ENCODE measurements at places on chromosomes 3 and 15.
A peak's percentile ranks its signal among the peaks of the same experiment; 100 is the strongest.

GRCh38 chr15:80076321-80077318, 17.1 kb downstream of the ZFAND6 start:
- no peak for DNase-seq

GRCh38 chr3:138124706-138125355, 7.4 kb downstream of the A4GNT start:
- DNase-seq, result no peak

- DNase-seq, result no peak
Measured at GRCh38 chr15:55230051-55230670, 33.4 kb upstream of the RSL24D1 start.

DNA sequence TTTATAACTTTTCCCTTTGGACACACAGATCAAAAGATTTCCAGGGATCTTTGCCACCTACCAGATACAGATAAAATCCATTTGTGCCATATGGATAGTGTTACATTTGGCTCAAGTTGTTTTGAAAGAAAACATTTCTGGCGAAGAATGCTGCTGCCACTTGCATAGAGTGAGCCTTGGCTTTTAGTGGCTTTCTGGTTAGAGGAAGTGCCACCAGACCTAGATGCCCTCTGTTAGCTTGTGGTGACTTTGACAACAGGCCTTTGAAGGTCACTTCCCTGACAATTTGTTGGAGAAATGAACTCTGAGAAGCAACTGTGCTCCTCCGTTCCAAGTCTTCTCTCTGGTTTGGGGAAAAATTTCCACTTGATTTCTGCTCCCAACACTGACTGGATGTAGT, 158.0 kb downstream of the CHST2 start:
- no peak for DNase-seq

GRCh38 chr3:55899887-55900286, 412.8 kb upstream of the WNT5A start:
- DNase-seq, result no peak

- DNase-seq, result no peak
Measured at GRCh38 chr3:53032609-53033008, 13.3 kb downstream of the SFMBT1 start.

DNA sequence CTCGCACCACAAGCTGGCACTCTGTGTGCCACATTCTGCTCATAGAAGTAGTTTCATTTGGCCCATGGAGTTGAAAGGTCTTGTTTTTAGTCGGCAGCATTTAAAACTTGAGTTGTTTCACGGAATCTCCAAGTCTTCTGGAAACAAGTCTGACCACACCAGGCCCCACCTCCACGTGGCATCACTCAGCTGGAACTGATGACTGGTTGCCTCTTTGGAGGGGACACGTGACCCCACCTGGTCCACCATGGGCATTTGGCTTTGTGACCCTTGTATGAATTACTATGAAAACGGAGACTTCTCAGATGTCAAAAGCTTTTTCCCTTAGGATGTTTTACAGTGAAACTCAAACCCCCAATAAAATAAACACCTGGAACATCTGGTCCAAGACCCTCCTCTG, 74.9 kb downstream of the NTRK3 start:
- no peak for DNase-seq

- no peak for DNase-seq
Measured at GRCh38 chr3:23438657-23439056, 235.5 kb downstream of the UBE2E2 start.

DNA sequence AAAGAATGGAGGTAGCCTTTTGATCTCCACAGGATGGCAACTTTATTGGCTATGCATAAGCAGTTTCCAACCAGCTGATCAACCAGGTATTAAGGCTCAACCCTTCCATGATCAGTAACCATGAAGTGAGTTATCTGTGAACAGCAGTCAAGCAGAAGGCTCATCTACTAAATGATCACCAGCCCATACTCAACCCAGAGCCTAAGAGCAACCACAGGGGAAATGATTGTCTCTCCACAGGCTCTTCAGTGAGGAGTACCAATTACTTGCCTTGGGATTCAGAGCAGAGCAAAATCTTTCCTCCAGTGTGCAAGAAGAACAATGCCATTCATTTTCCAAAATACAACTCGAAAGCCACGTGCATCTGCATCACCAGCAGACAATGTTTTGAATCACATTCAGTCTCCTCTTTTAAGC, 754.8 kb downstream of the ROBO1 start:
- no peak for DNase-seq

DNA sequence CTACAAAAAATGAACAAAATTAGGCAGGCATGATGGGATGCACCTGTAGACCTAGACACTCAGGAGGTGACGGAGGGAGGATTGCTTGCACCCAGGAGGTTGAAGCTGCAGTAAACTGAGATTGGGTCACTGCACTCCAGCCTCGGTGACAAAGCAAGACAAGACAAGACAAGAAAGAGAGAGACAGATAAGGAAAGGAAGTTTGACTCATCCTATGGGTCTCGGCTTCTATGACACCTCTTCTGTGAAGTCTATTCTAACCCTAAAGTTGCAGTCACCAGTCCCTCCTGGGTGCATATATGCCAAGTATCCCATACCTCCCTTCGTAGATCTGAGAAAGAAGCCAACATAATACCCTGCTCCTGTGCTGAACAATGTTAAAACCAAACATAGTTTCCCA, 7.9 kb upstream of the ZMAT3 start:
- no peak for DNase-seq

DNA sequence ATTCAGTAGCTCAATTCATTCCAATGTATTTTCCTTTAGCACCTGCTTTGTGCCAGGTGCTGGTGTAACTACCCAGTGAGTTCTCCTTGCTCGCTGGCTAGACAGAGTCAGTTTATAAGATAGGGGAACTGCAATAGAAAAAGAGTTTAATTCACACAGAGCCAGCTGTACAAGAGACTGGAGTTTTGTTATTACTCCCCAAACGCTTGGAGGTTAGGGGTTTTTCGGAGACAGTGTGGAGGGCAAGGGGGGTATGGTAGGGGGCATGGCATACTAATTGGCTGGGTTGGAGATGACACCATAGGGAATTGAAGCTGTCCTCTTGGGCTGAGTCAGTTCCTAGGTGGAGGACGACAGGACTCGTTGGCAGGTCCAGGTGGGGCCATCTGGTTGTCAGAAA, 5.4 kb upstream of the CFAP91 start:
- no peak for DNase-seq

- peak; percentile 58 for DNase-seq
Measured at GRCh38 chr3:160180581-160181216, 44.5 kb upstream of the C3orf80 start.

- DNase-seq, result no peak
Measured at GRCh38 chr3:193884027-193884426, 251.9 kb upstream of the HES1 start.

DNA sequence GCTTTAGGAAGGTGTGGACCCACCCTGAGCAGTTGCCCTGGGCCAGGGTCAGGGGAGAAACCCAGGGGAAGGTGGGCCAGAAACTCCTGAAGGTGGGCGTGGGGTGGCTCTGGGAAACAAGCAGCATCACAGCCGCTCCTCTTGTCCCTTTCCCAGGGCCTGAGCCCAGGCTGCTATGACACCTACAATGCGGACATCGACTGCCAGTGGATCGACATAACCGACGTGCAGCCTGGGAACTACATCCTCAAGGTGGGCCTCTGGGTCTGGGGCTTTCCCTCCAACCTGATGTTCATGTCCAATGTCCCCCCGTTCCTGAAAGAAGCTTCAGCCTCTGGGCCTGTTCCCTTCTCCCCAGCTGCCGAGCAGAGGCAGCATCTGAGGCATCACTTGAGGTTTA, 21.4 kb downstream of the LOXL1 start:
- peak; percentile 49 for DNase-seq

GRCh38 chr3:181771120-181771519, 59.4 kb downstream of the SOX2 start:
- no peak for DNase-seq

DNA sequence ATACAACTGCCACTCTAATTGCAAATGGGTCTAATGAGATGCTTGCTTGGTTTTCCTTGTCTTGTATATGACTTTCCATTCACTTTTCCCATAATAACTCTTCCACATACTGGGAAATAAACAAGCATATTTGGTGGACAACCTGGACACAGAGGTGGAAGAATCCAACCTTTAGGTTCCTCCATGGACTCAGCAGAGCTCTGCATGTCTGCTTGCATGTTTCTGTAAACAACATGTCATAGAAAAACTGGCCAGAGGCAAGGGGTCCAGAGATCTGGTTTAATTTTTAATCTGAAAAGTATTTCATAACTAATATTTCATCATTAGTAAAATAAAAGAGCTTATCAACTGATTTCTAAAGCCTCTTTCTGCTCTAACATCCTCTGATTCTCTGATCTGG, 30.2 kb downstream of the GOLIM4 start:
- no peak for DNase-seq

GRCh38 chr3:195897081-195897852, 11.1 kb downstream of the TNK2 start:
- peak; percentile 80 for DNase-seq

GRCh38 chr15:99101501-99101900, 3.4 kb upstream of the SYNM start:
- DNase-seq, result peak; percentile 21

DNA sequence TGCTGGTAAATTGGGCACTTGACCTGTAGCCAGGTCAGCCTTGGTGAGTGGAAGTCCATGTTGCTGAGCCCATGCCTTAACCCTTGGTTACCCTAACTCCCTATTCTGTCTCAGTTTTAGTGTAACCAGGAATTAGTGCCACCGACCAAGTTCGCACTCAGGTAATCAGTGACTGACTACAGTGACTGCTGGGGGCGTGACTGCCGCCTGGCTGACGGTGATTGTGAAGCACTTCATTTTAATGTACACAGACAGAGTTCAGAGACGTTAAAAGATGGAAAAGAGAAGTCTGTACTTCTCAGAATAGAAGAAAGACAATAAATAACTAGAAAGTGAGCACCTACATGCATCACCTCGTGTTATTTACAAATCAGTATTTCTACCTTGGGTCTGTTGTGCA, 17.3 kb downstream of the CFAP161 start:
- no peak for DNase-seq

GRCh38 chr3:61162965-61163364, 88.3 kb downstream of the FHIT start:
- no peak for DNase-seq

DNA sequence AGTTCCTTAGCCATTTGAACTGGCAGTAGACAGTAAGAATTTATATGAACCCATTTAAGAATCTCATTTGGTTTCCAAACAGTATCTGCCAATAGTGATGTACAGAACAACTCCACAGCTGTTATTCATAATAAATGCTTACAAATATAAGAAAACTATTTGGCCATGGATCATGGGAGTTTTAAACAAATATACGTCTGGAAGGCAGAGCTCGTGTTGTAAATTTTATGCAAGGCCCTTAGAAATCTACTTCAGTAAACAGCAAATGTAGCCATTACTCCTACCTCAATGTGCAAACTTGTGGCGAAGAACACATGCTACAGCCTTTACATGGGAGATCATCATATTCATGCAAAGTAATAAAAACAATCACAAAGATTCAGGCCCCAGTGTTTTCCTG, 65.3 kb upstream of the NANOGP8 start:
- no peak for DNase-seq

DNA sequence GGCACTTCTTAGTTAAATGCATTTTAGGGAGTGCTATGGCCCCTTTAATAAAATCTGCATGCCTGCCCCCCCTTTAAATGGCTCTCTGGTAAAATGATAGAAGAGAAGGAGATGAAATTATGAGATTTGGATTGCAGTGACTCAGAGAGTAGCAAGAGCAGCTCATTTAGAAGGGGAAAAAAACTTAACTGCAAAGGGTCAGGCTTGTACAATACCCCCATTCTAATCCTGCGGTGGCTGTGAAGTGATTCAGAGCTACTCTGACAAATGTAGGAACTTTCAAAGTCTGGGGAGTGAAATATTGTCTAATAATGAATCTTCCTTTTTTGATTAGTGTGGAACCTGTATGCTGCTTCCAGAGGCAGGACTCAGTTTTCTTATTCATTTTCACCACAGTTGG, 44.1 kb upstream of the TBC1D23 start:
- DNase-seq, result no peak

GRCh38 chr3:62817678-62818077, 57.5 kb downstream of the CADPS start:
- no peak for DNase-seq

DNA sequence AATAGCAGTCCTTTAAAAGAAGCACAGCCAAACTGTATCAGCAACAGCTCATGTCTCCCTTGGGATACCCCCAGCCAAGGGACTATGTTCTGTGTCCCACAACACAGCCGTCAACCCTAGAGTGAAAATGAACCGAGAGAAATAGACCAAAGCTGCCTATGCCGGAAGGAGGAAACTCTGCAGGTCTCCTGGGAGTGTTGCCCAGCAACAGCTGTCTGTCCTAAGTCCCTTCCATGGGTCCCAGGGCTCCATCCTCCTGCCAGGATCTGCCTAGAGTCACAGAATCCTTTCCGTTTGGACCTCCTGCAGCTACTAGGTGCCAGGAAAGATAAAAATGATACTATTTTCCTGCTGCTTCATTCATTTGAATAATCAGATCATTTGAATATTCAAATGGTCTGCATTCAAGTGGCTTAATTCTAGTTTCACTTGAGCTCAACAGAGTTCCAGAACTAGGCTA, 53.1 kb downstream of the TRANK1 start:
- no peak for DNase-seq

DNA sequence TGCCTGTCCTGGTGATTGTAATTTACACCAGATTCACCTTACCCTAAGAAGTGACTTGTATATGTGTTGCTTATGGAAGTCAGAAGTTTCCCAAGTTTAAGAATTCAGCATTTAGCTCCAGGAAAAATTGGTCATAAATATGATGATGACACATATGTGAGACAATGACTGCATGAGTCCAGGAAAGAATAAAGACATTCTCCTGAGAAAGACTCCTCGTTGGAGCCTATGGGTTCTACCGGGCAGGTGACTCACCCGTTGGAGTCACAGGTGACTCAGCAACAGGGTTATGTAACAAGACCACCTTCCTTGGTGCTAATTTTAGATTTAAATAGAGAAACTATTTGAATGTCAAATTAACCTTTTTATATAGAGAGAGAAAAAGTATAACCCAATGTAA, 662.4 kb downstream of the FHIT start:
- no peak for DNase-seq

GRCh38 chr15:68666812-68667450, 88.1 kb downstream of the CORO2B start:
- no peak for DNase-seq

- no peak for DNase-seq
Measured at GRCh38 chr3:149496891-149497290, 22.4 kb downstream of the TM4SF4 start.

DNA sequence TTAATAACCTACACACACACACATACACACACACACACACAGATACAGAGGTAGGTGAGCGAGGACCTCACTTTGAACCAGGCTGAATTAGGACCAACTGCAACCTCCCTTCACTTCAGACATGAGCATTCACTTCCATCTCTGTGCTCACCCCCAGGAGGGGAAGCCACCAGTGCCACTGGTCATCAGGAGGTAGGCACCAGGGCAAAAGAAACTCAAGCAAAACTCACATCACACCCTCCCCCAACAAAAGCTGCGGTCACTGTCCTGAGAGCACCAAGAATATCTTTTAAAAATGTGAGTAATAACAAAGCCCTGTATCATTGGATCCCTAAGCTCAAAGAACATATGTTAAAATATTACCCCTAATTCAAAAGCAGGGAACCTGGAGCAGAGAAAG, 8.1 kb downstream of the FOXP1 start:
- no peak for DNase-seq
